ENCODE measurements at places on chromosomes 2 and 18.

DNA sequence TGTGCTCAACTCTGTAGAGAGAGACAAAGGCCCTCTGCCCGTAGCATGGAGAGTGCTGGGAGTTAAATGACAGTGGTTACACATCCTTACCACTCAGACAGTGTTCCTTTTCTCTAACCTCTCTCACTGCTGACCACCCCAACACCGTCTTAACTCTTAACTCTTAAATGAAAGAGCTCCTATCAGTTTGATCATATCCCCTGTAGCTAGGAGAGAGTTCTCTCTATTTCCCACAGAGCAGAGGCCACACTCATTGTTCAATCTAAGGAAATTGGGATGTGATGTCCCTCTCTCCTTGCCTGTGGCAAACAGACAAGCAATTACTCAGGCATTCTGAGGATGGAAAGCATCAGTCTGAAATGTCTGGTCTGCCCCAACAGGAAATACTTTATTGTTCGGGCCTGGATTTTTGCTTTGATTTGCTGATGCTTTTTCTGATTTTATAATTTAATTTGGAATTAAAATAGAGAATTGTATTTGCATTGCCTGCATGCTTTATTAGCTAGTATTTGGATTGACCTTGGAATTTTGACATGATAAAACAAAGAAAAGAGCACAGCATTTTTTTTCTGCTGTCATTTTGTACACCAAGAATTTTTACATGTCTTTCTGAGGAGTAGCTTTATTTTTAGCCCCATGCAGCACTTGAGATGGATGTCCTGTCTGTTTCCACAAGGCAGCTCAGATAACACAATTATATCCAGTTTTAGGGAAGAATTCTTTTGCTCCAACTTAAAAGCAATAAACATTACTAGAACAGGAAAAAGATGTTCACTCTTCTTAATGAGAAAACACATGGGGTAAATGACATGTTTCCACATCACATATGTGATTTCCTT, 27.7 kb upstream of the IER3IP1 start:
- DNase-seq = no peak

DNA sequence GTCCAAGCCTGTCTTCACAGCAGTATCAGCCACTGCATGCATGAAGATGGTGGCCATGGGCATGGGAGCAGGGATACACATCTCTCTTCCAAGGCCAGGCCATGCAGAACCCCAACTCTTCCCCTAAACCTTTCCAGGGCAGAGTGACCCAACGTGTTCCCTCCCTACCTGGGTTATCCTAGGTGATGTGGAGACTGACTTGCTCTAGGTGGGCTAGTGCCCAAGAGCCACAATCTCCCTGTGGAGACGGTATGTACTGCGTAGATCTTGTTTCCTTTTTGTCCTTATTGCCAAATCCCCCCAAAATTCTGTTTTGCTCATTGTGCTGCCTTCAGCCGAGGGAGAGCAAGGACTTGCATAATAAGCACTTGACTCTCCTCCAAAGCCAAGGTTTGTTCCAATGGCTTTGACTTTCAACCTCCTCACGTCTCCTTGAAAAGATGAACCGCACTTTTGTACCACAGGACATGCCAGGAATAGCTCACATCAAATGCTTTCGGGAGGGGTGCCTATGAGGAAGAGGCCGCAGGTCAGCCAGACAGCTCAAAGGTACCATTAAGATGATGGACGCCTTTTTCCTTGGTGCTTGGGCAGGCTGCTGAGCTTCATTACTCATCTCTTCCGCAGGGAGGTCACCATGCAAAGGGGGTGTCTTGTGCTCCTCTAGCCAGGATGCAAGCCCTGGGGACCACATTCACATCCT, 76.2 kb upstream of the GLI2 start:
- DNase-seq = no peak

GRCh38 chr2:225893151-225893550, 493.6 kb downstream of the NYAP2 start:
- DNase-seq = no peak

DNA sequence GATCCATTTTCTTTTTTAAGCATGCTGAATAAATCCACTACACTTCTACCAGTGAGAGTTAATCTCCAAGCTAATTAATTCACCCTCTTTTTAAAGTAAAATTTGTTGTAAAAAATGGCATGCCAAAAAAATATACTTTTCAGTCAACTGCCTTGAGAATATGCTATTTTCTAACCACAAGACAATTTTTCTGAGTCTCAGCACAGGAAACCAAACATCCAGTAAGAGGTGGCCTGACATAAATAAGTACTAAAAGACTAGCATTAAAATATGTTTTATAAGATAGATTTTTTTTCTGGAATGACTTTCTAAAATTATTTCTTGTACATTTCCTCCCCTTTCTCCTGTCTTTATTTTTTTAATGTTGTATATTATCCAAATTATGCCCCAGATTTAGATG, 2.9 kb downstream of the FBXO36 start:
- no peak for DNase-seq

DNA sequence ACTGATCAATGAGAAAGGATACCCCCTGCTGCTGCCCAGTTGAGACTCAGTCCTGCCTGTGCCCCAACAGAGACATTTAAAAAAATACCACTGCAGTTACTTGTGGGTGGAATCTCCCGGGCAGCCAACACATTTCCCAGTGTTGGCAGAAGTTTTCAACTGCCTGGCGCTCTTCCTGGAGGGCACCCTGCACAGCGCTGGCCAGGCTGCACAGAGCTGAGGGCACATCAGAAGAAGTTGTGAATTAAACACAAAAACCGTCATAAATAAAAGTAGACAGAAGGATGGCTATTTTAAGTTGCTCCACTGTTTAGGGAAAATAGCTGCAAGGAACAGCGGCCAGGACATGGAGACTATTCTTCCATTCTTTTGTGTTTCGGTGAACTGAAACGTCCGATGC, 110.2 kb upstream of the THOC1 start:
- no peak for DNase-seq

- no peak for DNase-seq
These were observed 78.2 kb upstream of the SLC1A4 start for GRCh38 chr2:64910972-64911433.

DNA sequence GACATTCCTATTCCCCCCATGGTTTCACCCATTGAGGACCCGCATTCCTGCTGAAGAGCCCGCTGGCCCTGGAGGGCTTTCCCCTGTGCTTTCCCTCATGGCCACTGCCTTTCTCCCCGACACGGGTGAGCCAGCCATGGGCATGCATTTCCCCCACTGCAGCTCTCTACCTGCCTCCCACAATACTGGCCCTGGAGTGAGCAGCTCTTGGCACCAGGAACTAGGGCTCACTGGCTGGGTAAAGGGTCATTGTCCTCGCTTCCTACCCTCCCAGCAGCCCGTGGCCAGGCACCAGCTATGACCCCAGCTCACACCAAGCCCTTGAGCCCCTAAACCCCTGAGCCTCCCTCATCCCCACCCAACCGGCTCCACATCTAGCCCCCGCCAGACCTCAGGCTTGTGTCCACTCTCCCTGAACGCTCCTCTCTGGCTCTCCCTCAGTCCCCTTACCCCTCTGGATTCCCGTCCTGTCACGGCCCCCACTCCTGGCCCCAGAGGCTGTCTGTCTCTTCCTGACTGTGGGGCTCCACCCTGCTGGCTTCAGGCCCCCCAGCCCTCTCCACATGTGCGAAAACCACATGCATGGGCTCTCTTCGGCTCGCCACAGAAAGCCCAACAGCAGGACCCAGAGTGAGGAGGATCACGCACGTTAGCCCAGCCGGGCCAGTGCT, 199.8 kb downstream of the ZFP36L2 start:
- no peak for DNase-seq

GRCh38 chr2:177705511-177706173, 313.1 kb downstream of the AGPS start:
- no peak for DNase-seq

GRCh38 chr18:49866680-49867079, 53.3 kb upstream of the ACAA2 start:
- no peak for DNase-seq

- no peak for DNase-seq
These were observed 266.9 kb downstream of the GLI2 start for GRCh38 chr2:121002597-121002996.

DNA sequence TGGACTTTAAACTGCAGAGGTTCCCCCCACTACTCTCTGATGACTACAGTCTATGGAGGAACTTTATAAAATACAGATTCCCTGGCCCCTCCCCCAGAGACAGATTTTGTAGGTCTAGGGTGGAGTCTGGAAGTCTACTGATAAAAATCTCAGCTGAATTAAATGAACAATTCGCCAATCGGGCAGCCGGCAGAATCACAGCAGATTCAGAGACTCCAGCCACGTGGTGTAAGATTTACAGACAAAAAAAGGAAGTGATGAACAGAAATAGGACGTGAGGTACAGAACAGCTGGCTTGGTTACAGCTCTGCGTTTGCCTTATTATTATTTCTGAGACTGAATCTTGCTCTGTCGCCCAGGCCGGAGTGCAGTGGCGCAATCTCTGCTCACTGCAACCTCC, 21.4 kb upstream of the MTA3 start:
- DNase-seq = no peak

- no peak for DNase-seq
These were observed 2.0 kb downstream of the GMCL1 start for GRCh38 chr2:69831354-69831905.

- DNase-seq = no peak
These were observed 884 bp downstream of the HES6 start for GRCh38 chr2:238238766-238239542.

GRCh38 chr2:197839327-197839726, 34.9 kb downstream of the PLCL1 start:
- DNase-seq = no peak

DNA sequence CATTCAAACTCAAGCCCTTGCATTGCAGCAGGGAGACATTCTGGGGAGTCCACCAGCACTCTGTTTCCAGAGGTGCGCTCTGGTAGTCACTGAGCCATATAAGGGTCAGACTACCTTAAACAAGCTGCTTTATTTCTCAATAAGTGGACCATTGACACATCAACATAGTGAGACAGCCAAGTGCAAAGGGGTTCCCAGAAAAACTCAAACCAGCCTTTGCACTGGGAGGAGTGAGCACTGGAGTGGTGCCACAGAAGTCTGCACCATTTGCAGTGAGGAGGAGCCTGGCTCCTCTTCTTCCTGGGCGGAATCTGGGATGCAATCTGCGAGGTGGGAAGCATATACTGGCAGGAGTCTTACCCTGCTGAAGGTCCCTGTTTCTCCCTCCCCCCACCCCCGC, 86.4 kb downstream of the OSR1 start:
- no peak for DNase-seq

GRCh38 chr2:216943109-216943508, 83.2 kb upstream of the TNP1 start:
- no peak for DNase-seq

GRCh38 chr2:132439703-132440398, 23.2 kb downstream of the GPR39 start:
- DNase-seq = no peak

- DNase-seq = no peak
These were observed 85.9 kb downstream of the FEZ2 start for GRCh38 chr2:36511858-36512603.

GRCh38 chr18:35174093-35174731, 66.6 kb upstream of the ZNF397 start:
- no peak for DNase-seq

DNA sequence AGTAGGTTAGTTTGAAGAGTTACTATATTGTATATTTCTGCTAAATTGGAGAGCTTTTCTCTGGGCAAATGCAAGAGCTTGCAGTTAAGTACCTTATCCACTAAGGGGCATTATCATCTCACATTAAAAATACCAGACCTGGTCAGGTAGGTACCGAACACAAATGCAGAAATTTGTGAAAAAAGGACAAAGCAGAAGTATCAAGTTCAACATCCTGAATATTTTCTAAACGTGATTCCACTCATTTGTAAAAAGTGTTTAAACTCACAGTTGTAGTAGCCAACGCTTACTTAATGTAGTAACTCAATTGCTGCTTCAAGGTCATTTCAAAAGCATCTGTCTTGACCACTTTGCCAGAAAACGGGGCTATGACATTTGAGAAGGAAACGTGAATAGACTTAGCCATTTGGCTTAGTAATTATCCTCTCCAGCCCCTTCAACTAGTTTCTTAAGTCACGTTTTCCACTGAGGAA, 52.1 kb downstream of the CYRIA start:
- no peak for DNase-seq
